ENCODE measurements at places on chromosomes 13 and 19.

- DNase-seq: no peak
Measured at GRCh38 chr19:23475477-23475876, 80.2 kb upstream of the ZNF91 start.

- no peak for DNase-seq
Measured at GRCh38 chr19:7506385-7507328, 9.2 kb upstream of the ZNF358 start.

- DNase-seq: no peak
Measured at GRCh38 chr19:14507704-14508542, 10.3 kb downstream of the DNAJB1 start.

- DNase-seq: no peak
Measured at GRCh38 chr19:51181377-51181912, 39.3 kb downstream of the SIGLEC7 start.

- no peak for DNase-seq
Measured at GRCh38 chr13:94192431-94192975, 287.0 kb downstream of the DCT start.

DNA sequence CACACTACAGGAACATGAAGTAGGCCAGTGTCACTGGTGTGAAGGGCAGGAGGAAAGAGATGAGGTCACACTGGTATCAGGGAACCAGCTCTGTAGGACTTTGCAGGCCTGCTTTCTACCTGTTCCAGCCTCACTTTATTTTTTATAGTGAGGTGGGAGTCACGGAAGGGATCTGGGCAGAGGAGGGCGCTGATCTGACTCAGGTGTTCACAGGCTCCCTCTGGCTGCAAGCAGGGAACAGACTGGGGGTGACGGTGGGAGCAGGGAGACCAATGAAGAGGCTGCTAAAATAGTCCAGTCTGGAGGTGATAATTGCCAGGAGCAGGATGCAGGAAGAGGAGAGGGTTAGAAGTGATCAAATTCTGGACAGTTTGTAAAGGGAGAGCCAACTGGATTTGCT is 2.8 kb downstream of the THAP8 start:
- DNase-seq: no peak

- no peak for DNase-seq
Measured at GRCh38 chr13:32036757-32037156, 5.2 kb downstream of the FRY start.

GRCh38 chr13:75789451-75790197 is 153.5 kb downstream of the LMO7 start:
- no peak for DNase-seq

DNA sequence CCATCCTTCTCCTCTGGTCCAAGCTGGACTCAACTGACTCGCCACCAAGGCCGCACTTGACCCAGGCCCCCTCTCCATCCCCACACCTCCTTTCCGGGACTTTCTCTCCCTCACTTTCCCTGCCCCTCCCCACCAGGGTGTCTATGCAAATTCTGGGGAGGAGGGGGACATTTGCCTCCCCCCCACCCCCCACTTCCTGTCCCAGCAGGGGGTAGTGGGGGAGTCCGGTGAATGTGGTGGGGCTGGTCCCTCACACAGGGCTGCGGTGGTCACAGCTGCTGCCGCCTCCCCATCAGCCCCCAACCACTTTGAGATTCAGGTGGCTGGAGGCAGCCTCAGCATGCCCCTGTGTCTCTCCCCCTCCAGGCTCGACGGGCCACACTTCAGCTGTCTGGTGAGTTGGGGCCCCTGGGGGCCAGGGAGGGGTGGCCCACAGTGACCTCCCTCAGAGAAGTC is 870 bp downstream of the SPIB start:
- no peak for DNase-seq

DNA sequence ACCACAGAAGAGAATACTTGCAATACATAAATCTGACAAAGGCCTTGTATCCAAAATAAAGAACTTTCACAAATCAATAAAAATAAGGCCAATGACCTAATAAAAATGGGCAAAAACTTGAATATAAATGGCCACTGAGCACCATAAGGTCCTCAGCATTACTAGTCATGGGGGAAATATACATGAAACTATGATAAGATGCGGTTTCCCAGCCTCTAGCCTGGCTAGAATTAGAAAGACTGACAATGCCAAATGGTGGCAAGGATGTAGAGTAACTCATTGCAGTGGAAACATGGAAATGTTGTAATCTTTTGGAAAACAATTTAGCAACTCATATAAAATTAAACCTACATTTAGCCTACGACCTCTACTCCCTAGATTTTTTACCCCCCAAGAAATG is 227.1 kb downstream of the GGACT start:
- DNase-seq: no peak

- DNase-seq: no peak
Measured at GRCh38 chr19:960020-960419, 24.1 kb upstream of the WDR18 start.

GRCh38 chr13:95494082-95494681 is 58.3 kb upstream of the CLDN10 start:
- DNase-seq: no peak

DNA sequence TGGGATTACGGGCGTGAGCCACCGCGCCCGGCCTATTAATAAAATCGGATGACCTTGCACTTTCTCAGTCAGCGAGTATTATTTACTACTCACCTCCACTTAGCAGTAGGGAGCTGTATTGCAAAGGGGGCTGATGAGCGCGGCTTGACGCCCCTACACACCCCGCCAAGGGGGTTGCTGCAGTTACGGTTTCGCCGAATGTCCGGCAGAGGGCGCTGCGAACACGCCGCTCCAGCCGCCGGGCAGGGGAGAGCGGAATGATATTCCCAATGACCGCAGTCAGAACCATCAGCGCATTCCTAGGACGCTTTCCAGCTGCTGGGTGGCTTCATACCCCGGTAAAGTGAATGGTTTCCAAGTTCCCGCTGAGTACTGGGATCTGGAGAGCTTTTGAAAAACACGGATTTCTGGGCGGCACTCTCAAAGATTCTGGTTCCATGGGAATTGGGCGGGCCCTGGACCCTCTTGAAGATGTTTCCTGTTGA is 30.0 kb upstream of the TPT1 start:
- DNase-seq: no peak

GRCh38 chr13:44934724-44935123 is 54.5 kb downstream of the NUFIP1 start:
- DNase-seq: no peak

GRCh38 chr13:76222511-76222910 is 586.4 kb downstream of the LMO7 start:
- DNase-seq: no peak

DNA sequence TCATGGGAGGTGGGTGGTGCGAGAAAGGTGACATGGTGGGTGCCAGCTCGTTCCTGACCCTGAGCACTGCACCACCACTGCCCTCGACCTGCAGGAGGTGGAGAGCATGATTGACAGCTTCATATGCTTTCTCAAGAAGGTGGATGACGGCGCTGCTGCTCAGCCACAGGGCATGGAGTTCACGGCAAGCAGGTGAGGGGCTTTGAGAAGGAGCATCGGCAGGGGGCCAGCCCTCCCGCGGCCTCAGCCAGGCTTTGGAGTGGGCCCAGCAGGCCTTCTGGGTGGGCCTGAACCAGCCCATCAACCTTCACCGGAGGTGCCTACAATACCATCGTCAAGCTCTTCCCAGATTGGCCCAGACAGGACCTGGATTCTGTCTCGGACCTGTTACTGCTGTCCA is 18.9 kb upstream of the ZNF14 start:
- no peak for DNase-seq

DNA sequence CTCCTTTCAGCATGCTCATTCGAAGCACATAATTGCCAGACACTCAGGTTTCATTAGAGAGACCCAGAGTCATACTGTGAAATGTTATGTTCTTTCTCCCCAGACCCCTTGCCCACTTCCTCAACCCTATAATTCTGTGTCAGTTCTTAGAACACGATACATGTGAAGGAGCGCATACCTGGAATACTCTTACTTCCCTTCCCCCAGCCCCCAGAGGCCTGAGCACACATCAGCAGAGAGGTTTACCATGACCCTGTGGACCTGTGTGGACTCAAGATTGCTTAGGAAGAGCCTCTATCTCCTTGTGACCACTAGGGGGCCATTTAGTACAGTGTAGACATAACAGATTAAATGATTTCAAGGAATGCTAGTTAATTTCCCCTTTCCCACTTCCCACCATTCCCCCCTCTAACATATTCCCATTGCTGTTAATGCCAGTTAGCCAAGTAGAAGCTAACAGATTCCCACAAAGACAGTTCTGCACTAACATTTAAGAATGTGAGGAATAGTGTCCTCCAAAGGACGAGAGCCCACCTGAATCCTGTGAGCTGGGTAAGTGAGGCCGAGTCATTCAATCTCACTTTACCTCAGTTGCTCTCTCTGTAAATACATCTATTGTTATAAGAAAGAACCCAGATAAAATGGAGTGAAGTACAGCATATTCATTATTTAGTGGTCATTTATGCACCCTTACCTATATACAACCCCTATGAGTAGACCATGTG is 154.2 kb upstream of the MAB21L1 start:
- DNase-seq: no peak

DNA sequence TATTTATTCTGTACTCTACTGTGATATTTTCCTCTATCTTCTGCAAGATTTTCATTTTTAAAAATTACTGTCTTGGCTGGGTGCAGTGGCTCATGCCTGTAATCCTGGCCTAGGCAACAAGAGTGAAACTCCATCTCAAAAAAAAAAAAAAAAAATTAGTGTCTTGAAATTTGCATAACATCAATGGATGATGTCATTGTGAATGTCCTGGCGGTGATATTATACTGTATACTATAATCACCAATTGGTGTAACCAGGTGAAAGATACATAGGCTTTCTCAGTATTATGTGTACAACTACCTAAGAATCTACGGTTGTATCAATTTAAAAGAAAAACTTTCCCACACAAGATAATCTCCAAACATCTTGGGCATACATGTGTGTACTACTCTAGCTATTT is 15.2 kb downstream of the ZNF331 start:
- no peak for DNase-seq

DNA sequence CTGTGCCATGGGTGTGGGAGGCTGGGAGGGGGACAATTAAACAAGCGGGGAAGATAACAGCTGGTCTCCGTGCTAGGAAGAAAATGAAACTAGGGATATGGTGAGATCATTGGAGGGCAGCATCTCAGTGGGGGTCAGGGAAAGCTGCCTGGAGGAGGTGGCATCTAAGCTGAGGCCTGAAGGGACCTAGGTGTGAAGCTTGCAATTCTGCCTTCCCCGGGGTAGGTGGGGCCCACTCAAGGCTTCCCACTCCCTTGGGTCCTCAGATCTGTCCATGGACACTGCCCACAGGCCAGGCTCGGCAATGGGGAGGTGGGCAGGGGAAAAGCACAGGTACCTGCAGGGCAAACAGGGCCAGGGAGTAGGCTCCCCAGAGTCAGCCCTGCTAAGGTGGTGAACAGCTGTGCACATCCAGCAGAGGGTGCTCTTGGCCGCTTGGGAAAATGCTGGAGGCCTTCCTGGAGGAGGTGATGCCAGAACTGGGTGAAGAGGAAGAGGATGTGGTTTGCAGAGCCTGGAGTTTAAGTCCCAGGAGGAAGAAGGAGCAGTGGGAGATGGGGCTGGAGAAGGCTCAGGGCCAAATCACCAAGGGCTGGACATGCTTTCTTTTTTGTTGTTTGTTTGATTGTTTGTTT is 25.7 kb upstream of the CCNE1 start:
- no peak for DNase-seq

DNA sequence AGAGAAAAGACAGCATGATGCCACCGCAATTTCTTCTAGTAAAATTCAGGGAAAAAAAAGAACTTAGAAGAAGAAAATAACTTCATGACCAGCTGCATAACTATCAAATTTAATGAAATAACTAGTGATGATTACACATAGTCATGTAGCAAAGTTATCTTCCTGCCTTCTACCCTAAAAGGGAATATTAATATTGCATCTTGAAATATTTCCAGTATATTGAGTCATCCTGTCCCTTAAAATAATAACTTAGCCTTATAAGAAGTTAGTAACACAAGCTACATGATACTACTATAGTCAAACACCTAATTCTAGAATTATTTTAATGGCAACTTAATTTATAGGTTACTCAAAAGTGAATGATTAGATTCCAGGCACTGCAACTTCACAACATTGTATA is 289.2 kb downstream of the KLF12 start:
- DNase-seq: no peak

DNA sequence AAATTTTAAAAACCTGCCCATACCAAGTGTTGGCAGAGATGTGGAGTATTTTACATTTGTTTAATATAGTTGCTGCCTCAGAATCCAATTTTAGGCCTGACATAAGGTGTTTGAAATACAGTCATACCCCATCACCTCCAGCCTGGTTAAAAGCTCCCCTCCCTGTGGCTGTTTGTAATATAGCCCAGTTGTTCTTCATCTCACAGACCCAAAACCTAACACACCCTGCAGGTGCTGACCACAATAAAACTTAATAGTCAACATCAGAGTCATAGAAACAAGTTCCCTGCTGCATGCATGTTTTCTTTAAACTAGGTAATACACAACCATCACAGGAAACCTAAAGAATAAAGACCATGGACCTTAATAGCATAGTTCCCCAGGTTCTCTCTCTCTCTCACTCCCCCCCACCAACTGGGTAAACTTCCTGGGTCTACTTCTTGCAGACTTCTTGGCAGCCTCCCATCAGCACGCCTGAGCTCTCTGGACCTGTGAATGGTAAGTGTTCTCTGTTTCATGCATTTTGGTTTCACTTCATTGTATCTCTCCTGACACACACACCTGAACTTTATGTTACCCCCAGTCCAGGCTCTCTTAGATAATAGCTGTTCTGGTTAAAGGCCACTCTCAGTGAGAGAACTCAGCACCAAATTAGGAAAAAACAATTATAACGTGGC is 1369.9 kb downstream of the EFNB2 start:
- DNase-seq: no peak

DNA sequence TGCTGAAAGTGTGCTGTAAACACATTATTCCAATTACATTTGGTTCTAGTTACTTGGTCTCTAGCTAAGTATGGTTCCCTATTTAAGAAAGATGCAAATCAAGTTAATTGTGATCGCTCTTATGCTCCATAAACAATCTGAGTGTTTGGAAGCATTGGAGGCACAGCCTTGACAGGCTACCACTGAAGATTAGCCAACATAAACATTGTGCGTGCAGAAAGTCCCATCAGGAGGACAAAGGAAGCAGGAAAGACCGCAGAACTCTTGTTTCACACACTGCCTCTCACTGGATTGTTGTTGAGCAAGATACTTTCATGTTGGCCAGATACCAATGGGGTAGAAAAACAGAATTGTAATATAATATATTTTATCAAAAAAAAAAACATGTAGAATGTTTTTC is 814.4 kb downstream of the EFNB2 start:
- DNase-seq: no peak

GRCh38 chr19:1266916-1267476 is 2.1 kb upstream of the CIRBP start:
- no peak for DNase-seq

GRCh38 chr19:18264137-18264854 is 10.0 kb downstream of the IQCN start:
- no peak for DNase-seq

All from NCI-H524 treated with DMSO at 0.1 percent for 48 hours (cell line).